ENCODE measurements at places on chromosomes 4 and X.

GRCh38 chr4:189780391-189780790 lies 160.3 kb upstream of the FRG1 start:
- no peak for DNase-seq

- DNase-seq = no peak
Observed at GRCh38 chr4:184548316-184548647, 73.9 kb upstream of the IRF2 start.

GRCh38 chrX:118548841-118549240 lies 53.2 kb downstream of the DOCK11 start:
- DNase-seq = no peak

- no peak for DNase-seq
Observed at GRCh38 chrX:114472788-114473187, 111.1 kb upstream of the HTR2C start.

- no peak for DNase-seq
Observed at GRCh38 chr4:54657185-54657550, 589 bp upstream of the KIT start.

- DNase-seq = no peak
Observed at GRCh38 chr4:183478926-183479325, 25.9 kb upstream of the ING2 start.

DNA sequence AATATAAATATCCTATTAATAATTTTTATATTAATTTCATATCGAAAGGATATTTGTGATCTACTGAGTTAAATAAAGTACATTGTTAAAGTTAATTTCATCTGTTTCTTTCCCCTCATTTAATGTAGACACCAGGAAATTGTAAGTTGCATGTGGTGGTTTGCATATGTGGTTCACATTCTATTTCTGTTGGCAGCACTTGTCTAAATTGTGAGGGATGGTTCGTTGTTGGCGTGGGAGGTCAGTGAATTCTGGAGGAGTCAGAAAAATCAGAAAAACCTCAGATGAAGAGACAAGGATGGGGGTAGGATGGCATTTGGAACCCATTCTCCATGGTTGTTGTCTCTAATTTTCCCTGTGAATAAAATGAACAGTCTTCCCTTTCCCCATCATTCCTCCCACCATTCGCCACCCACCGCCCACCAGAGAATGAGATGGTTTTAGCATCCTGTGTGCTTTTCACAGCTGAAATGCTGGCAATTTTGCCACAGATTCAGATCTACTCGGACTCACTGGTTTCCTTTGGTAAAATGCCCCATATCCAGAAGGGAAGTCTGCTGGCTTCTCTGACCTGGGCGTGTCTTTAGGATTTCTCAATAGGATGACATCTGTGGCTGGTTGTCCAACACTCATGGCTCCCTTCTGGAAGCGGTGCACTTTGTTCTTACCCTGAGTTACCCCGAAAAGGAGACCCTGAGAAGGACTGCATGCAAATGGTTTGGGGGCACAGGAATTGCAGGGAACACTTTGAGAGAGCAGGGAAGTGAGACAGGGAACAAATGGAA lies 52.3 kb downstream of the LGI2 start:
- no peak for DNase-seq

DNA sequence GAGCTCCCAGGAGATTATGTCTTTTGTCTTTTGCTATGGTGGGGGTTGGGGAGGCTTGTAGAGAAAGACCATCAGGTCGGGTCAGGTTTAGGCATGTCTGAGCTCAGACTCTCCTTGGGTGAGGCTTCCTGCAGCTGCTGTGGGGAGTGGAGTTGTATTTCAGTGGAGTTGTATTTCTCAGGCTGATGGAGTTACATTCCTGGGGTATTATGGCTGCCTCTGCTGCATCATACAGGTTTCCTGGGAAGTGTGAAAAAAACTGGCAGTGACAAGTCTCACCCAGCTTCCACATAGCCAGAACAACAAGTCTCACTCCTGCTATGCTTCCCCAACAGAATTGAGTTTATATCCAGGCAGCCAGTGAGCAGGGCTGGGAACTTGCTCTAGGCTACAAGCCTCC lies 119.3 kb downstream of the VSIG4 start:
- no peak for DNase-seq

GRCh38 chr4:159235779-159236368 lies 133.0 kb downstream of the RAPGEF2 start:
- no peak for DNase-seq
